Colonic mucosa (tissue), 4 donors: ENCODE measurements at places on chromosomes 1 and 21.

DNA sequence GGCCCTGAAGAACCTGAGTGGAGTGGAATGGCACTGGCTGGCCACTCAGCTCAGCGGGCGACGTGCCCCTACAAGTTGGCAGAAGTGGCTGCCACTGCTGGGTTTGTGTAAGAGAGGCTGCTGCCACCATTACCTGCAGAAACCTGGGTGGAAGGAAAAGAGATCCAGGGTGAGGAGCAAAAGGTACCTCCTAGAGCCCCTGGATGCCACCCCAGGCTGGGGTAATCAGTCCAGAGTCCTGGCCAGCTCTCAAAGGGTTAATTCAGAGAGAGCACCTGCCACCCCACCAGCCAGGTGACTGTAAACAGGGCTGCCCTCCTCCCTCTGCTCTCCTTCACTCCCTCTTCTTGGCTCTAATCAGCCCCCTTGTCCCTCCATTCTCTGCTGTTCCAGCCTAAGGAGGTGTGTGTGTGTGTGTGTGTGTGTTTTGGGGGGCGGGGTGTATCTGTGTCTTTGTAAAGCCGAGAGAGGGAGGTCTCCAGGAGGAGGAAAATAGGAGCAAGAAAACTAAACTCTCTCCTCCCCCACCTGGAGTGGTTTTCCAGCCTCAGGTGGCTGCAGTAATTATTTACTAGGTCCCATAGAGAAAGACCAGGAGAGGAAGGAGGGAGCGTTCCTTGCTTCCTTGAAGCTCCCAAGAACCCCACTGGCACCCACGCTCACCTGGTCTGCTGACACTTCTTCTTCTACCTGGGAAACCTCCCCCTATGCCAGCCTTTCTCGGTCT, 12.6 kb downstream of the TRIM46 start:
- no peak for DNase-seq

DNA sequence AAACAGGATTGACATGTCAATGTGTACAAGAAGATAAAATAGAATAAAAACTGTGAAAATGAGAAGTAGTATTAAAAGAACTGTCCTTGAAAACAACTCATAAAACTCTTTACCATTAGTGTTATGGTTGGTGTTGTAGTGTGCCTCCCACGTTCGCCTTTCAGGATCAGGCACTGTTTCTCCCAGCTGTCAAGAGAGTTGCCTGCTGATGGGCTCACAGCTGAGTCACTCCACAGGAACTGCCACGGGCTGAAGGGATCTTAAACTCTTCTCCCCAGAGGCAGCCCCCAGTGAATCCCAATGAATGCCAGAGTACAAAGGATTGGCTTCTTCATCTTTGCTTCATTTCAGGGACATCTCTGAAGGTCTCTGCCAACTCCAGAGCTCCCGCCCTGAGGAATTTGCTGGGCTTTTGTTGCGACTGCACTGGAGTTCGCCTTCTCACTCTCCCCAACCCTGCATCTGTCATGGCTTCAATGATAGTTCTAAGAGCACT, 119.6 kb downstream of the ADGRL2 start:
- DNase-seq: no peak

DNA sequence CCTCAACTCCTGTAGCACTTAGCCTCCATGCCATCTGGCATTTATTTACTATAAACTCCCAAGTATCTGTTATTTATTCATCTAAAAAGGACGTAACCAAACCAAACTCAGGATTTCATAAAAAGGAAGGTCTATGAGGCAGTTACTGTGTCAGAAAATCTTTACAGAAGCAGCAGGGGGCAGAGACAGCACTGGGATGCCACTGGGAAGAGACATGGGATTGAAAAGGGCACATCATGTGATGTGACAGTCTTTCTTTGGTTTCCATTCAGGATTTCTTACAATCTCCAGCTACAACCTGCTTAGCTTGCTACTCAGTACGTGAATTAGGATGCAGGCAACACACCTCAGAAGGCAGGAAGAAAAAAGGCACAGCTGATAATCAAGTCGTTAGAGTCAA, 31.2 kb downstream of the SPRTN start:
- no peak for DNase-seq

- DNase-seq: no peak
These were observed 11.1 kb upstream of the FABP3 start for GRCh38 chr1:31383967-31384366.

- DNase-seq: no peak
These were observed 618.9 kb downstream of the NPHP4 start for GRCh38 chr1:5373281-5373680.

DNA sequence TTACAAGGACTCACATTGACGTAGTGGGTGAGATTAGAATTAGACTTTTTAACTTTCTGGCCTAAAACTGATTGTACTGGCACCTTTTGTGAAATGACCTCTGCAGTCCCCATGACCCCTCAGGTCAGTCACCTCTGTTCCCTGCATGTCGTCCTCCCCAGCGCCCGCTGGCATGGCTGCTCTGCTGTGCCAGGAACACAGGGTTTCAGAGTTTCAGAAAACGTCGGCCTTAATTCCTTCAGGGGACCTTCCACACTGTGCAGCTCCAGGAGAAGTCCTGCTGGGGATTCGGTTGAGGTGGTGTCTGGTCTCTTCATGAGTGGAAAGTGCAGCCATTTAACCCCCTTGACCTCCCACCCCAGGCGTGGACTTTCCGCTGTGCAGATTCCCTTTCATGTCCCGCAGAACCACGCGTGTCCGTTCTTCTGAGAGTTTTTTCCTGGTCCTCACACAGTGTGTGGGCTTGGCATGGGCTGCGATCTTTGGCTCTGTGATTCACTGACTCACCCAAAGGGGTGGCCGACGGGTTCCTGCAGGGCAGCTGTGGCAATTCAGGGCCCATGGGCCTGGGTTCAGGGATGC, 158.4 kb upstream of the COL6A1 start:
- DNase-seq: no peak
